Hepatocyte (in vitro differentiated cells): ENCODE measurements at places on chromosomes 4 and X. TPM values are rescaled to one million over a fixed set of nuclear protein-coding genes. Genes with fewer than 3 reads are reported as not detected.
A peak's percentile ranks its signal among the peaks of the same experiment; 100 is the strongest.

Gene TLR1
- total RNA-seq: 2.7 and 4.2 TPM in 2 replicates

Gene SLITRK4
- 15.2 and 17.0 TPM in 2 replicates for total RNA-seq

Gene MAGEA4
- not detected in 2 replicates for total RNA-seq

DNA sequence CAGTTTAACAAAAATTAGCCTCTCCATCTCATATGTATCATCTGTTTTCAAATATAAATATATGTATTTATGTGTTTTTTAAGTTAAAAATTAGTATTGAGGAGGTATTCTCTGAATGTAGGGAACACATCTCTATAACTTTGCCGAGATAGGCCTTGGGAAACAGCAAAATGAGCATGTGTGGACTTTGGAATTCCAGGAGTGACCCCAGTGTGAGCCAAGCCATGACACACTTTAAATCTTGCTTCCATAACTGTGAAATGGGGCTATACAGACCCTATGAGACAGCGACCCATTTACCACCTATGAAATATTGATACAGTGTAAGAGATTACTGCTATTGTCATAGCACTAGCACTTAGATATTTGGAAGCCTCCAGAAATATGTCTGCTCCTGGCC, 58.8 kb downstream of the FRMPD4 start:
- no peaks in the 10 kb centered on the region for H3K27me3 ChIP-seq
- H3K4me1 ChIP-seq: no peaks in the 10 kb centered on the region
- no peak overlapping the region for H3K27ac ChIP-seq
- DNase-seq: no peak
- no peaks in the 10 kb centered on the region for H3K36me3 ChIP-seq

GRCh38 chrX:78527818-78528217, 131.3 kb downstream of the RTL3 start:
- no peak for DNase-seq
- no peak overlapping the region for H3K4me3 ChIP-seq
- H3K27ac ChIP-seq: no peak overlapping the region
- no peaks in the 10 kb centered on the region for H3K4me1 ChIP-seq

GRCh38 chr4:143773998-143774895, 73.8 kb upstream of the FREM3 start:
- no peaks in the 10 kb centered on the region for H3K4me1 ChIP-seq
- no peak overlapping the region for H3K4me3 ChIP-seq
- H3K27ac ChIP-seq: no peak overlapping the region
- peak; percentile 77 for DNase-seq
- H3K27me3 ChIP-seq: no peaks in the 10 kb centered on the region

GRCh38 chr4:3708611-3709010, 57.6 kb upstream of the ADRA2C start:
- no peak overlapping the region for H3K4me3 ChIP-seq
- no peak for DNase-seq

GRCh38 chr4:64271601-64272081, 137.6 kb downstream of the TECRL start:
- no peak overlapping the region for H3K27ac ChIP-seq
- no peak overlapping the region for H3K4me3 ChIP-seq
- H3K27me3 ChIP-seq: no peaks in the 10 kb centered on the region
- no peak for DNase-seq
- H3K36me3 ChIP-seq: no peaks in the 10 kb centered on the region

DNA sequence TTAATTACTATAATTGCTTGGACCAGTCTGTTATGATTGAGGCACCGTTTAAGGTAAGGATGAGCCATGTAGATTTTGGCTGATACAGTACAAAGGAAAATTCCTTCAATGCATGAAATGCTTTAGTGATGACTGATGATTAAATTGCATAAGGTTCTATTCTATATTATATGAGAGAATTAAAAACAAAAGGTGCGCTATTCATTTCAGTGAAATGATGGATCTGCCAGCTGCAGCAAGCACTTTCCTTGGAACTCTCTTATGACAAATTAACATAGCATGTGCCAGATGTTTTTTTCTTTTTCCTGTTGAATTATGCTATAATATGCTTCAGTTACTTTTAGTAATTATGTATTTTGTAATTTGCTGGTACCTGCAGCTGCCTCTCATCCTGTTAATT, 98.5 kb downstream of the JADE1 start:
- H3K27me3 ChIP-seq: no peaks in the 10 kb centered on the region
- H3K27ac ChIP-seq: no peak overlapping the region
- no peak for DNase-seq
- no peaks in the 10 kb centered on the region for H3K36me3 ChIP-seq
- no peak overlapping the region for H3K4me3 ChIP-seq

- H3K36me3 ChIP-seq: no peaks in the 10 kb centered on the region
- no peaks in the 10 kb centered on the region for H3K27me3 ChIP-seq
- H3K4me1 ChIP-seq: peaks cover 4% of the 10 kb centered on the region
- no peak for DNase-seq
- peak overlapping the region; percentile 2 for H3K27ac ChIP-seq
Measured at GRCh38 chr4:38177641-38178391, 217.6 kb downstream of the PTTG2 start.

DNA sequence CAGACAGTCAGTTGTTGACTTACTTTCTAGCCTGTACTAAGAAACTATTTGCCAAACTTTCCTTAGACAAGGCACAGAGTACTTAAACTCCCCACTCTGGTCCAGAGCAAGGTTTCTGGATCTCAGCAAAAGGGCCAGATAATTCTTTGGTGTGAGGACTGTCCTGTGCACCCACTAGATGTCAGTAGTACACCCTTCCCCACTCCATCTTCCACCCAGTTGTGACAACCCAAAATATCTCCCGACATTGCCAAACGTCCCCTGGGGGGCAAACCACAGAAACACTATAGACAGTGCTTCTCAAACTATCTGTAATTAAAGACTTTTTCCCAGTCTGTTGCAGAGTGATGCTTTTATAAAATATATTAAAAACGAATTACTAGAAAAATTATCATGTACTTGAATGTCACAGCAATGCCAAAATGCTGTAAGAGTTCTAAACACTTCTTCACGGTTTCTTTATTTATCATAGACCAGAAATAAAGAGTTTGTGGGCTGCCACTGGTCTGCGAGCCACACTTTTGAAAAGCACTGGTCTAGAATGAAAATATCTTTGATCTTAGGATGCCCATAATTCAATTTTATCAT, 203.5 kb downstream of the PRDM5 start:
- H3K4me3 ChIP-seq: no peak overlapping the region
- no peak overlapping the region for H3K27ac ChIP-seq
- peak; percentile 45 for DNase-seq

GRCh38 chrX:103413705-103414387, 37.5 kb downstream of the BEX3 start:
- no peaks in the 10 kb centered on the region for H3K36me3 ChIP-seq
- no peaks in the 10 kb centered on the region for H3K4me1 ChIP-seq
- no peaks in the 10 kb centered on the region for H3K27me3 ChIP-seq
- no peak overlapping the region for H3K27ac ChIP-seq
- DNase-seq: no peak
- H3K4me3 ChIP-seq: no peak overlapping the region

DNA sequence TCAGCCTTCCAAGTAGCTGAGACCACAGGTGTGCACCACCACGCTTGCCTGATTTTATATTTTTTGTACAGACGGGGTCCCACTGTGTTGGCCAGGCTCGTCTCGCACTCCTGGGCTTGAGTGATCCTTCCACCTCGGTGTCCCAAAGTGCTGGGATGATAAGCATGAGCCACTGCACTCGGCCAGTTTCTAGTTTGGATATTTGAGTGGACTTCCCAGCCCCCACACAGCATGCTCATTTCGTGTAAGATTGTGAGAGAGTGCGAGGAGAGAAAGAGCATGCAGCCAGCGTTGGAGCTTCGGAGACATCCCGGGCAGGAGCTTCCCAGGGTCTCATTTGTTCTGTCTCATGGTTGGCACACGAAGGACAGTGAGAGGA, 31.8 kb downstream of the ARSD start:
- peaks cover 51% of the 10 kb centered on the region for H3K4me1 ChIP-seq
- H3K27me3 ChIP-seq: no peaks in the 10 kb centered on the region
- H3K27ac ChIP-seq: peak overlapping the region; percentile 99
- no peaks in the 10 kb centered on the region for H3K36me3 ChIP-seq
- DNase-seq: no peak
